ENCODE measurements at places on chromosomes 7 and 10.

DNA sequence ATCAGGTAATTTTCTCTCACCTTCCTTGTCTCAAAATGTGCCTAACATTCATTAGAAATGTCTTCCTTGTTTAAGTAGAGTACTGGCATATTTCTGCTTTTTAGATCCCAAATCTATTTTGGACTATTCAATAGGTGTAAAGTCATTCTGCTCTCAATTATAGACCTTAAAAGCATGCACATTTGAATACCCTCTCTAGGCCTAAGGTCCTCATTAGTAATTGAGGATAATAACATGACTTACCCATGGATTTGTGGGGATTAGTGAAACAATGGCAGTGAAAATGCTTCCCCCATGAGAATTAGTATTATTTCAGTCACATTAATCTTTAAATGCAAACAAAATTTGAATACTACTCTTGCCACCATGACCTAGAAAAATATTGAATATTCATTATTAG is 1073.0 kb upstream of the CELF2 start:
- no peak for DNase-seq

DNA sequence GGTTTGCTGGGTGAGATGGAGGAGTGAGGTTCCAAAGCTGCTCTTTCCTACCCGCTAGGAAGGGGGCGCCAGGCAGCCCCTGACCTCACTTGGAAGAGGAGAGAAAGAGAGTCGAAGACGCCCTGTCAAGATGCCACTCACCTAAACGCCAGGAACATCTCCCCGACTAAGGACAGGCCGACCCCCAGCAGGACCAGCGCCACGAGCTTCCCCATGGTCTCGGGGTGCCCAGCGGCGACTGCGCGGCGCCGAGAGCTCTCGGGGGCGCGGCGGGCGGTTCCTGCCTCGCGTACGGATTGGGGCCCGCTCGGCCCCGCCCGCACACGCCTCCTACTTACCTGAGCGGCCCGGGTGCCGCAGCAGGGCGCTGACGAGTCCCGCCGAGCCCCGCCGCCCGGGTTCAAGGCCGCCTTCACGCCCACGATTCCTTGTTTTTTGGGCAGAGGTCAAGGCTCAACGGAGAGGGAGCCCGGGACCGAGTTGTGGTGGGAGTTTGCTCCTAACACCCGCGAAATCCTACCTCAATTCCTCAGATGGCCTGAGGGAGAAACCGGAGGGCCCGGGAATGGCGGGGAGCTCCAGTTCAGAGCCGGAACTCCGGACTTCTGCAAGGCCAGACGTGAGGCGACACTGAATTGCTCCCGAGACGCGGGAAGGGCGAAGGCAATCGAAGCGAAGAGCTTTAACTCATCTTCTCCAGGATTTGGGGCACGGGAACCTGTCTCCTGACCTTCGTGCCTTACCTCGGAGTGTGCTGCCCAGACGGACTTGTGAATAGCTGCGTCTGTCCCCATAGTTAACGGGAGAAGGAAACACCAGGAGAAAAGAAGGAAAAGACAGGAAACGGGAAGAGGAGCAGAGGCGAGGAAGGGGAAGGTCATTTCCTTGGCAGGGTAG is at the start of gene PON3:
Gene PON3 (minus strand): TSS at position 240 of the 897 bp plus-strand sequence. CDS start 25 bp downstream, at position 215.
- peak; percentile 12 for DNase-seq

DNA sequence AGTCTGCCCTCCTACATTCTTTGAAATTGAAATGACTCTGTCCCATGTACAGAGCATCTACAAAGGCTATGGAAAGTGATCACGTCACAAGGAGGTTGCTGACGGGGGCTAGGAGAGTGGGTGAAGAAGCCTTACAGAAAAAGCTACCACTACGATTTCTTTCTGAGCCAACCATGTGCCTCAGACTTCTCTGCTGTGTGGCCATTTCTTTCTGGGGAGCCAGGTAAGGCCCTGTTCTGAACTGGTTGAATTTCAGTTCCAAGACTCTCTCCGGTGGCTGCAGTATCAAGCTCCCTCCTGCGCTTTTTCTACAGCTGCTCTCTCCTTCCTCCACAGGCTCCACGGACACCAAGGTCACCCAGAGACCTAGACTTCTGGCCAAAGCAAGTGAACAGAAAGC is 112.5 kb upstream of the PRSS1 start:
- no peak for DNase-seq

DNA sequence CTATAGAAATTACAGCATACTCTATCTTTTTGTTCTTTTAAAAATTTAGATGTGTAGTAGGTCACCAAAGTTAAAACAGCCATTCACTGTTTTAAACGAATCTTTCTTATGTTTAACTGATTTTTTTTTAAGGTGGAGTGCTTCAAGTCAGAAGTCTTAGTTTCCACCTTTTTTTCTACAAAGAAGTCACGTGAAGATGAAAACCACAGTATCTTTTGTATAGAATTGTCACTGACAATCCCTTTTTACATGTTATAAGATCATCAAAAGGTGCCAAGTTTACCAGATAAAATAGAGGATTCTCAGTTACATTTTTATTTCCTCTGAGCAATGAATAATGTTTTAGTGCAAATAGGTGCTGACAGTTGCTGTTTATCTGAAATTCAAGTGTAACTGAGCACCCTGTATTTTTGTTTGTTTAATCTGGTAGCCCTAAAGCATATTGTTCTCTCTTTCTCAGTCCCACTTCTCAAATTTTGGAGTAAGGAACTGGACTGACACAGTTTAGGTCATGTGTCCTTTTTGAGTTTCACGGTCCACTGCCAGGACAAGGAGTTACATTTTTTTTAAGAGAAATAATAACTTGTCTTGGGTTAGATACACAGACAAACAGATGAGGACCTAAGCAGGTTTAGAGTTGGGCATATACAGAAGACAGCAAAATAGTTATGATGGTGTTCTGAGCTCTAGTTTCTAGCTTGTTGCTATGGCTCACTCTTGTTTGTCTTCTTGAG is 233.2 kb upstream of the MBL2 start:
- no peak for DNase-seq

DNA sequence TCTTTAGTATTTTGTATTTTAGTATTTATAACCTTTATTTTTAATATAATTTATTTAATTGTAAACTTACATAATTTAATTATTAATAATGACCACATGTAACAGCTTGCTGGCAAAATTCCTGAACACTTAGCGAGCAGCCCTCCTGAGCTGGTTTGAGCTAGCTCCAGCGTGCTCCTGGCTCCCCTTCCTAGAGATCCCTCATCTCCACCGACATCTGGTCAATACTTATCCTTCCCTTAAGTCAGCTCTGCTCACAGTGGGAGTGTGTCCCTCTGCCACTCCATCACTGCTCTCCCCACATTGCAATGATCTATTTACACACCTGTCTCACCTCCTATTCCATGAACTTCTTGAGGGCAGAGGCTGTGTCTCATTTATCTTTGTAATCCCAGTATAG is 20.6 kb upstream of the TBXAS1 start:
- no peak for DNase-seq

DNA sequence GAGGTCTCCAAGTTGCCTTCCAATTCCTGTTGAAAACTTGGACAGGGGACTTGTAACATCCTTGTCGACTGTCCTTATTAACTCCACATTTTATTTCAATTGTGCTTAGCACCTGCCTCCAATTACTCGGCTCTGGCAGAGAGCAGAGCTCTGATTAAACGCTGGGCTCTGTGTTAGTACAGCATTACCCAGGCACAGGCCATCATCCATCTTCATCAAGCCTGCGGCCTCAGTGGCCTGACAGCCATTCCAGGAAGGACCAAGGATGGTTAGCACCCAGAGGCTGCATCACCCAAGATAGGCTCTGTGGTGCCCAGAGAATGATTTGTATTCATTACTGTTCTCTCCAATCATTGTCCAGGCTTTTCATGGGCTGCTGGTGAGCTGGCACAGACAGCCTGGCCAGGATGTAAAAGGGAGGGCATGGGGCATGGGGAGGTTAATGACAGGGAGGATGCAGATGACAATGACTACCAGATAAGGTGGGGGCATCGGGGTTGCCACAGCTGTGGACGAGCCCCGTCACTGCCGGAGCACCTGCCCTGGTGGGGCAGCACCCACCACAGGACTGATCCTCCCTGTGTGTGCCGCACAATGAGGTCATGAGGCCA is 123.3 kb downstream of the PTPN20 start:
- no peak for DNase-seq

DNA sequence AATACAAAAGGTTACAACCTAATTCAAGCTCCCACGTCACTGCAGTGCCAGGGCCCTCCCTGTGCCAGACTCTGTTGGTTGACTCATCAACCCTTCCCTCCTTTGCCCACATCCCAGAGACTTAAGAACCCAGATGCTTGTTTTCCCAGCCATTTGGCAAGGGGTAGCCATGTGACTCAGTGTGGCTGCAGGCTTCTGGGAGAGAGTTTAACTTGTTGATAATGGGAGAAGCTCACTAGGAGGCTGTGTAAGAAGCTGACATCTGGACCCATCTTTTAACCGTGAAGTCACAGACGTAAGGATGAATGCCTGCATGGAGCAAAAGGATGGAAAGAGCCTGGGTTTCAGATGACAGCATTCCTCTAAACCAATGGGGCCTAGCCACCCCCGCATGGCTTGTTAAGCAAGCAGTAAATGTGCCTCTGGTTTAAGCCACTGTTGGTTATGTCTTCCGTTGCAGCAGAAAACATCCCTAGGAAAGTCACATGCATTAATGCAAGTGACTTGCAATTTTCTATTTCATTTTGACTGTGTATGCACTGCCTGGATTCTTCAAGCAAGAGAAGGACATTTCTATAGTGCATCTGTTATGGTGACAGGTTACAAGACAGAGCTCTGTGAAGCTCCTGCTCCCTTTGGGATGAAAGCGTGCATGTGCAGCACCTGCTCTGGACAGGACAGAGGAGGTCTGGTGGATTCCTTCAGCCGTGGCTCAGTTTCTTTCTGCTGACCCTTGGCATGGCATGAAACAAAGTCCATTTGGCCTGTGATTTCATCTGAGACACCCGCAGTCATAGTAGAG is 57.5 kb upstream of the CREB5 start:
- DNase-seq = no peak
